ENCODE measurements at places on chromosomes 13 and 19.

DNA sequence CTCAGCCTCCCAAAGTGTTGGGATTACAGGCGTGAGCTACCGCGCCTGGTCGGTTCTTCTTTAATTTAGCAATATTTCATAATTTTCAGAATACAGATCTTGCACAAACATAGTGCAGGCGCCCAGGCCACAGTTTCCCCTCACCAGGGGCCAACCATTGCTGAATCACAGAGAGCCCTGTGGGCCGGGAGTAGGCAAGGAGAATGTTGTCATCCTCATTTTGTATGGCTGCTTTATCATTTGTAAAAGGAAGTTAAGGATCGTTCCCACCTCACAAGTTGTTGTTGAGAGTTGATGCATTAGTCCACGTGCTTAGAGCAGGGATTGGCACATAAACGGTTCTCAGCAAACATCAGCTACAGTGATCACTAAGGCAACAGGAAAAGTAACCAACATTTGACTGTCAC lies 30.2 kb downstream of the MEIS3 start:
- DNase-seq, result no peak

GRCh38 chr19:44866664-44867063 lies 20.6 kb downstream of the NECTIN2 start:
- no peak for DNase-seq

DNA sequence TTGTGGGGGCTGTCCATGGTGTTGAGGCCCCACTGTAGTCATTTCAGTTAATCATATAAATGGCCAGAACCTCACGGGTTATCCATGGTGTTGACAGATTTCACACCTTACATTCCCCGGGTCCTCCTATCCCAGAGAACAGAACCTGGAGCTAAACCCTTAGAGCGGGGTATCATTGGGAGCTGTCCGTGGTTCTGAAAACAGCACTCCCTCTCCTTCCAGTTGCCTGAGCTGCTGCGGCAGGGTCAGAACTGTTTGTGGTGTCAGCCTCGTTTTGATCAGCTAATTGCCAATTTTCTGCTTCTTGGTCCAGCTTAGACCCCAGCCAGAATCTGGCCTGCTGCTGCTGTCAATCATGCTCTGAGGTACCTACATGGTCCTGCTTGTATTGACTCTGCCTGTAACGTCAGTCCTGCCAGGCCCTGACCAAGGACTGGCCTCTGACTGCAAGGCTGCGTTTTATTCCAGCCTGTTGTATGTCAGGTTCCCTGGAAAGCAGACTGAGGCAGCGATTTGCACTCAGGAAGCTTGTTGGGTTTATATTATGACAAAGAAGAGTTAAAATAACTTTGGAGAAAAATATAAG lies 55.8 kb upstream of the KCTD15 start:
- peak; percentile 50 for DNase-seq

DNA sequence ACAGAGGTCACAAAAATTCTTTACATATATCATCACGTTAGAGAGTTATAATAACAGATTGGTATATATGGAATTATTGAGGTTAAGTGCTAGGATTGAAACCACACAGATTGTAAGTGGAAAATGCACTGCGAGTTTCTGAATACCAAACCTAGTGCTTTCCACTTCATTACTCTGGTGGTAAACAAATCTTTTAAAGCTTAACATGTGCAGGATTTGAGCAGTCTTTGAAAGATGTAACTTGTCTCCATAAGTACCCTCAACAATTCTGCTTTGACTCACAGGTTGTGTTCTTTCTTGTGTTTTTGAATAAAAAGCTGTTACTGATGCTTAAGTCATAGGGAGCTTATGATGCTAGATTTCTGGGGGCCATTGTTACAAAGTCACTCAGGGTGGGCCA lies 314.7 kb upstream of the DACH1 start:
- no peak for DNase-seq

- DNase-seq, result peak; percentile 50
Measured at GRCh38 chr19:703651-704446, 4.9 kb upstream of the PALM start.

DNA sequence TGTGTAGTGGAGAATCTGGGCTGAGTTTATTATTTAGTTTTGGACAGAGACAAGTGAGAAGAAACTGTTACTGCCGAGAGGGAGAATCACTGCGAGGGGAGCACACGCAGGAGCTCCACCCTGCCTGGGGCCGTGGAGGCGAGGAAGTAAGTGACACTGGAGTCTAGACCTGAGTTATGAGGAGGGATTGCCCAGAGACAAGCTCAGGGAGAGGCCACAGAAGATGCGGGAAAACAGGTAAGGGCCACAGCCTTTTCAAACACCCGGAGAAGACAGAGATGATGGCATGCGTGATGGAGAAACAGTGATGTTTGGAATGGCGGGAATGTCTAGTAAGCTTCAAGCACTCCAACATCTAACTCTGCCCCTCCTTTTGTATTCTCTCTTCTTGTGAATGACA lies 84.1 kb downstream of the TNFSF11 start:
- no peak for DNase-seq

DNA sequence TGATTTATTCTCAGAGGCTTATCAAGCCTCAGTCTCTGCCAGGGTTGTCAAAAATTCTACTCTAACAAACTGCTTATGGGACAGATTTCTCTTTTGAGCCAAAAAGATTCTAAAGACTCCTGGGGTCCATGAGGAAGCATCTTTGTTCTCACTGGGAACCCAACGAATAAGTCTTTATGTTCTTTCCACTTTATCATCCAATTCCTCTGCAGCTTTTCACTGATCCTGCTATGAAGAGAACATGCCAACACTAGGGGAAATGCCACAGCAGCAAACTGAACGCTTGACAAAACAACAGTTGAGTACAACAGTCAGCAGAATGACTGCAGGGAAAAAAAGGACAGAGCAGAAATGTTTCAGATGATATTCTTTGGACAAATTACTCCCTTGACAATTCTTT lies 22.2 kb downstream of the DCLK1 start:
- DNase-seq, result no peak

DNA sequence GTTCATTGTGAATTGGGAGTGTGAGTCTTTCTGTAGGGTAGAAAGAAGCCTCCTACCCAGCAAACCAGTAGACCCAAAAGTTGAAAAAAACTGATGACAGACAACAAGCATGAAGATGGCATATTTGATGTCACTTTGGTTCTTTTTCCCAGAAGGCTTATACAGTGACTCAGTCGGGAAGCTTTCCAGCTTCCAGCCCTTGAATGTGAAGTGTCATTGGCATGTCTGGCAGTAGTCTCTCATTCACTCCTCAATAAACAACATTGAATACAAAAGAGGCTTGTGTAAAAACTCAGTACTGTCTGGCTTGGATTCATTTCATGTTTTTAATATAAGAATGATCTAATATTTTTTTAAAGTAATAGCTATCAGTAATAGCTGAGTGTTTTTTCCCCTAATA lies 68.7 kb downstream of the IPO5 start:
- no peak for DNase-seq

DNA sequence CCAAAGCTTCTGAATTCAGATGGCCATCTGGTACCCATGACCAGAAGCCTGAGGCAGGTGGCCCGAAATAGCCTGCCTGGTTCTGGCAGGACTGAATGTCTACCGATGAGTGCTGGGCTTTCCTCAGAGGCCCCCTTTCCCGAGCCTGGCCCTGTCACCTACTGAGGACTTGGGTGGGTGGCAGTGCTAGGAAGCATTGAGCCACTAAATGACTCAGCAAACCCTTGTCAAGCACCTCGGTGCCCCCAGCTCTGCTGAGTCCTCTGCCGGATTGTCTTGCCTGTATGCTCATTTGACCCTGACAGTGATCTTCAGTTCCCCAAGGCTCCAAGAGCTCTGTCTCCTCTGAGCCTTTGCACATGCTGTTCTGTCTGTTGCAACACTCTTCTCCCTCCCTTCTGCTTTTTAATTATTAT lies 17.9 kb downstream of the PPP1R37 start:
- DNase-seq, result no peak

GRCh38 chr19:19113040-19113626 lies 25.1 kb downstream of the TMEM161A start:
- DNase-seq, result peak; percentile 65

DNA sequence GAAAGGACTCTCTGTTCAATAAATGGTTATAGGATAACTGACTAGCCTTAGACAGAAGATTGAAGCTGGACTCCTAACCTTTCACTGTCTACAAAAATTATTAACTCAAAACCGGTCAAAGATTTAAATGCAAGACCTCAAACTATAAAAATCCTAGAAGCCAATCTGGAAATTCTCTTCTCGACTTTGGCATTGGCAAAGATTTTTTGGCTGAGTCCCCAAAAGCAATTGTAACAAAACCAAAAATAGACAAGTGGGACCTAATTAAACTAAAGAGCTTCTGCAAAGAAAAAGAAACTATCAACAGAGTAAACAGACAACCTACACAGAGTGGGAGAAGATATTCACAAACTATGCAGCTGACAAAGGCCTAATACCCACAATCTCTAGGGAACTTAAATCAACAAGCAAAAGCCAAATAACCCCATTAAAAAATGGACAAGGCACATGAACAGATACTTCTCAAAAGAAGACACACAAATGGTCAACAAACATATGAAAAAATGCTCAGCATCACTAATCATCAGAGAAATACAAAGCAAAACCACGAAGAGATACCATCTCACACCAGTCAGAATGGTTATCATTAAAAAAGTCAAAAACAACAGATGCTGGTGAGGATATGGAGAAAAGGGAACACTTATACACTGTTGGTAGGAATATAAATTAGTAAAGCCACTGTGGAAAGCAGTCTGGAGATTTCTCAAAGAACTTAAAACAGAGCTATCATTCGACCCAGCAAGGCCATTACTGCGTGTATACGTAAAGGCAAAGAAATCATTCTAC lies 266.3 kb downstream of the DNAJC15 start:
- no peak for DNase-seq

DNA sequence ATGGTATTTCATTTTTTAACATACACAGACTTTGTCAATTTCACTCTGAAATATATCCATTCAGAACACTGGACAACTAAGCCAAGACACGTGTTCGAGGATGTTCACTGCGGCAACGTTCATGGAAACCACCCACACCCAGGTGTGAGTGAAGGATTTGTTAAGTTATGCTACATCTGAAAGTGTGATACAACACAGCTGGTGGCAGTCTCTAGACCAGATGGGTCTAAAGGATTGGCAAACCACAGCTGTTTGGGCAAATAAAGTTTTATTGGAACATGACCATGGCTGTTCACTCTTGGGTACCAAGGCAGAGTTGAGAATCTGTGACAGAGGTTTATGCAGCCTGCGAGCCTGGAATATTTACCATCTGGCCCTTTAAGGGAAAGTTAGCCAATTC lies 12.0 kb downstream of the SLC7A9 start:
- no peak for DNase-seq

DNA sequence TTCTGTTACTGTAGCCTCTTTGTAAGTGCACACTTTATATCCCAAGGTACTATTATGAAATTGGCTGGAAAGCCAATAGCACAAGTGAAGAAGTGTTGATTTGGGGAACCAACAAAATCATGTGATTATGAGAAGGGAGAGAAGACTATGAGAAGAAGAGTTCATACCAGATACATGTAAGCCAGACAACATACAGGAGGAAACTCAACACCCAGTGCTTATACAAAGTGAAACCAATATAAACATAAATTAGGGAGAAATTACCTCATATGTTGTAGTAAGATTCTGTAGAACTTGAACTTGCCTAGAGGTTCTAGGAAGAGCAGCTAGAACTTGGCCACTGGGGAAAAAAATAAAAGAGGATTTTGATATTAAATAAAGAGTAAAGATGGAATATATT lies 17.4 kb downstream of the CPB2 start:
- no peak for DNase-seq

DNA sequence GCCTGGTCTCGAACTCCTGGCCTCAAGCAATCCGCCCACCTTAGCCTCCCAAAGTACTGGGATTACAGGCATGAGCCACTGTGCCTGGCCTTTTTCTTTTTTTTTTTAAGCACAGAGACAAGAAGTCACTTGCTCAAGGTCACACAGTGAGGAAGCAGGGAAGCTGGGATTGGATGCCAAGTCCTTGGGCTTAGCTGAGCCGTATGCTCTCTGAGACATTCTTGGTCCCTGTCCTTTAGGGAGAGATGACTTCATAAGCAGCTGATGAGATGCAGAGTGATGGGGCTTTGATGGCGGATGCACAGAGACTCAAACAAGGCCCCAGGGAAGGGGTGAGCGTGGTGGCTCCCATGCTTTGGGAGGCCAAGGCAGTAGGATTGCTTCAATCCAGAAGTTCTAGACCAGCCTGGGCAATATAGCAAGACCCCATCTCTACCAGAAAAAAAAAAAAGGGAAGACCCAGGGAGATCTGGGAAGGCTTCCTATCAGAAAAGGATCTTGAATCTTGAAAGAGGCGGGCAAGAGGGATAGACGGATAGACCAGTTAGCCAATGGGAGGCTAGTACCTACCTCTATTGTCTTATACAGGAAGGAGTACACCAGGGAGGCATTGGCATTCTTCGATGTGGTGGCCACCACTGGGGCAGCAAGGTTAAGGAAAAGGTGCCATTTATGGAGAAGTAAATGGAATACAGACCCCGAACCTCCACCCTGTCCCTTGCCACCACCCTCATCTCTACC lies 3.9 kb downstream of the AP1M2 start:
- no peak for DNase-seq

- DNase-seq, result no peak
Measured at GRCh38 chr13:84940798-84941197, 858.4 kb downstream of the SLITRK6 start.

DNA sequence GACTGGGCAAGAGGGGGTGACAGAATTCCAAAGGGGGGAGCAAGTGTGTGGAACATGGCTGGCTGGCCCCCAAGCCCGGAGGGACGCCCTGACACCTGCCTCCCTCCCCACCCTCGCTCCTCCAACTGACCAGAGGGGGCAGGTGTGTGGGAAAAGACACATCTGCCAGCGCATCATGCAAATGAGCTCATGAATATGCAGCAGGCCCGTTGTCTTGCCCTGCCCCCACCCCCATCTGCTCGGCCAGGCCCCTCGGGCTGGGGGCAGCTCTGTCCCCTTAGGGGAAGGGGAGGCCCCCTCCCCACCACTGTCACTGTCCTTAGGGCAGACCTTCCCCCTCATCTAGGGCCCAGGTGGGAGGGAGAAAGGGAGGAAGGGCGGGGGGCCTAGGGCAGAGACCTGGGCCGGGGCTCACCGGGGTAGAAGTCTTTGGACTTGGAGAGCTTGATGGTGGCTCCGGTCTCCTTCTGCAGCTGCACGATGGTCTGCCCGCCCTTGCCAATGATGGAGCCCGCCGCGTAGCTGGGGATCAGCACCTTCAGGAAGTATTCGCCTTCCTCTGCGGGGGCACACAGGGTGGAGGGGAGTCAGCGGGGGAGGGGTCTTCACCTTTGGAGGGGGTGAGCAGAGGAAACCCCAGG lies 12.9 kb downstream of the NOVA2 start:
- peak; percentile 31 for DNase-seq

GRCh38 chr19:14349426-14349825 lies 31.8 kb upstream of the ADGRE5 start:
- no peak for DNase-seq

GRCh38 chr13:42229287-42229686 lies 42.7 kb upstream of the AKAP11 start:
- DNase-seq, result no peak

GRCh38 chr13:70424928-70425327 lies 316.7 kb upstream of the KLHL1 start:
- DNase-seq, result no peak

GRCh38 chr13:66723576-66723975 lies 506.6 kb downstream of the PCDH9 start:
- DNase-seq, result no peak

Data from SW480 (cell line).